ENCODE measurements at places on chromosomes 16 and 17.

GRCh38 chr17:50026837-50027171 lies 29.1 kb upstream of the ITGA3 start:
- DNase-seq, result no peak

- DNase-seq, result no peak
Measured at GRCh38 chr16:12876778-12877177, 24.6 kb upstream of the SHISA9 start.

GRCh38 chr17:63997341-63998048 lies 656 bp upstream of the PRR29 start:
- no peak for DNase-seq

- no peak for DNase-seq
Measured at GRCh38 chr17:34401165-34401564, 38.1 kb upstream of the CCL1 start.

DNA sequence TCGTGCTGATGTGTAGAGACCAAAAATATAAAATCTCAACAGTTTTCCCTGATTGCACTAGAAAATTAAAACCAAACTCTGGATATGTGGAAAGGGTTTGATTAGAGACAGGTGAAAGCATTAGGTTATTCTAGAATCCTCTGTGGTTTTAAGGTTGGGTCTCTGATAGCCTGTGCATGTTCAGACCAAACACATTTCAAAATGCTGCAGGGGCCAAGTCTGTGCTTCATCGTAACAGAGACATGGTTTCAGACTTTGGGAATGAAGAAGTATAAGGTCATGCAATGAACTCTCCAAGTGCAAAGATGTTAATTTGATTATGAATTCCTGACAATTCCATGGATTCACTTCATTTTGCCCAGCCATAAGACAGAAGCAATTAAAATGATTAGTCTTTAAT lies 261.0 kb upstream of the KCNJ16 start:
- DNase-seq, result no peak

- DNase-seq, result no peak
Measured at GRCh38 chr16:84434800-84435199, 66.5 kb downstream of the ATP2C2 start.

- DNase-seq, result no peak
Measured at GRCh38 chr17:29210879-29211278, 30.7 kb upstream of the MYO18A start.

- no peak for DNase-seq
Measured at GRCh38 chr17:80504686-80505413, 28.4 kb upstream of the NPTX1 start.

DNA sequence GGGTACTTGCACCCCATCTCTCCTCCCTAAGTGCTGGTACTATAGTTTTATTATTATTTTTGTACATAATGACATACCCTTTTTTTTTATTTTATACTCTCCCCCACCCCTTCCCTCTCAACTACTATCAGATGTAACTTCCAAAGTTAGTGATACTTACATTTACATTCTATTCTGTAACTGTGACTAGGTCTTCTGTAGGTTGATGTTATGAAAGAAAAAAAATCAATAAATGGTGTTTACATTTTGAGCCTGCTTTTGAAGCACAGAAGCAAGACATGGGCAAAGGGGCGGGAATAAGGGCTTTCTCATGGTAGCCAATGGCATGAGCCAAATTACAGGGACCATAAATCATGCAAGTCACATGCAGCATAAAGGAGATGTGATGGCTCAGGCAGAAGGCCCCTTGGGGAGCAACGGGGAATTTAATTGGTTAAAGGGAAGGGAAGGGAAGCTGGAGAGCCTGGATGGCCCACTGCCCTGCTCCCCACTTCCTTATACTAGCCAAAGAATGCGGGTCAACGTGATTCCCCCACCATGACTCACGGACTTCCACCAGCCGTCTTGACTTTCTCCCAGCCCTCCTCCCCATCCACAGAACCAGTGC lies 2.4 kb upstream of the ACSF2 start:
- peak; percentile 44 for DNase-seq

DNA sequence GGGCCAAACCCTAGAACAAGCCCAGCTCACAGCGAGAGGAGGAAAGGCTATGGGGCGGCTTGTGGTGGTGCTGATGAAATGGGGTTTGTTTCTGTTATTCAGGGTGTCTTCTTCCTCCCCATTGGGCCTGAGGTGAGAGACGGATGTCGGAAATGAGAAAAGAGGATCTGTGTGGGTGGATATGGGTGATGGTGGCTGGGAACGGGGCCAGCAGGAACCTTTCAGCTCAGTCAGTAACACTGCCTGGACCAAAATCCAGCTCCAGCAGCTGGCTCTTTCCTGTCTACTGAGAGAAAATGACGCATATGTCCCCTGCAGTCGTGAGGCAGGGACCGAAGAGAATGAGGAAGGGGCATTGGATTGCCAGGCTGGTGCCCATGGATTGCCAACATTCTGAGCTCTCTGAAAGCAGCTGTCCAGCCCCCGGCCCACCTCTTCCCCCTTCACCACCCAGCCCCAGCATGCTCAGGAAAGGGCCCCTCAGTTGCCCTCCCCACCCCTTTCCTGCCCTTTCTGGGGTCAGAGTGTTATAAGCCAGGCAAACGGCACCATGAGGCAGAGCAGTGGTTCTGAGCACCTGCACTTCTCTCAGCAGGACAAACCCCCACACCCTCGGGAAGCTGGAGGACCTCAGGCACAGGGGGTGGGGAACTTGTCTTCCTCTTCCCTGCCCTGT lies 4.0 kb downstream of the MYH3 start:
- no peak for DNase-seq

GRCh38 chr16:14186795-14187221 lies 115.7 kb downstream of the MRTFB start:
- DNase-seq, result no peak

DNA sequence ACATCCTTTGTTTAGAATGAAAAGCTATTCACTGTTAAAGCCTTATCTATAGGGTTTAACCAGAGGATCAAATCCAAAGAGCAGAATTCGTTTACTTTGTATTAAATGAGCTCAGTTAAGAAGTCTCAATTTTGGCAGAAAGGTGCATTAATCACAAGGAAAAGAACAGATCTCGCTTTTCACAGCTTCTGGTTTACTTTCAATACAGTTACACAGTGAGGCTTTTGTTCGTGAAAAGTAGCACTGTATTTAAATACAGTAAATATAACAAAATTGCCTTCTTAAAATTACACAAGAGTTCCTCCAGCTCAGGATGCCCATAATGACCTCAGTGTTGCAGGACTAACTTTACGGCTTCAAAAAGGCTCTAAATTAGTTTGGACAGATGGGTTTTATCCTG lies 669.1 kb upstream of the SALL1 start:
- no peak for DNase-seq

- DNase-seq, result no peak
Measured at GRCh38 chr17:82956726-82957468, 117.1 kb upstream of the ZNF750 start.

DNA sequence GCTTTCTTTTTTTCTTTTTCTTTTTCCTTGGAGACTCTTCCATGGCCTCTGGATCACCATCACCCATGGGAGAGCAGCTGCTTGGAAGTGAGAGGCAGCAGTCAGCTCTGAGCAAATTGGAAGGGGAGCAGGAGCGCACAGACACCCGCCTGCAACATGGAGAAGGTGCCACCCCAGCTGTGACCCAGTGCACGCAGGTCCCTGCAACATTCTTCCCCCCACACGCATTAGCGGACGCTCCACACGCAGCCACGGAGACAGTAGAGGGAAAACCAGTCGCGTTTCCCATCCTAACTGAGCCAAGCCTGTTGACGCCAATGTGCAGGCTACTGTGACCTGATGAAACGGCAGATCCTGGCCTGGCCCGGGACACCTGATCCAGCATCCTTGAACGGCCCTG lies 20.4 kb upstream of the CYTH1 start:
- no peak for DNase-seq

DNA sequence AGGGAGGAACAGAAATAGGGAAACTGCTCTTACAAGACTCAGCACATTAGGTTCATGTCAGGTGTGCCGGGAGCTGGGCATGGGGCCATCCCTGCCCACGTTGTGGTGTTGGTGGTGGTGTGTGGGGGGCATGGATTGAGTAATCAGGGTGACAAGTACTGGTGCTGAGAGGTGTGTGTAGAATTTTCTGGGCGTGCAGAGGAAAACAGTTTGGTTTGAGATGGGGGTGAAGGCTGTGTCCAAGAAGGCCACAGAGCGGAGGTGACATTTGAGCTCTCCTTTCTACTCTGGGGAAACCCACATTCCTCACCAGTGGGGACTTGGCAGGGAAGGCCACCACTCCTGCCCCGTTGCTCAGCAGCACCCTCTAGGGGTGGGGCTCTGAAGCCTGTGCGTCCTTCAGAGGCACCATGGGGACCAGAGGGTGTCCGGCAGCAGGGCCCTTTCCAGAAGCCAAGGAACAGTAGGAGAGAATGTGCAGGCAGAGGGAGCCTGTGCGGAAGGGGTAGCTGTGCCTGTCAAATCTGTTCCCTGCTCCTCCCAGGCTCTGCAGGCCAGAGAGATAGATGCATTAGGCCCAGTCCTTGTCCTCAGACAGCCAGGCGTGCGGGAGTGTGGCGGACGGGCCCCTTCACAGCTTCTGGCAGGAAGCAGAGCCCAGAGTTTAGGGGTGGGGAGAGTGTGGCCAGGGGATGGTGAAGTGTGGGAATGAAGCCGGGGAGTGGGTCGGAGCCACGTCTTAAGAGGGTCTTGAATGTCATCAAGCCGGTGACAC lies 48.7 kb upstream of the GSE1 start:
- no peak for DNase-seq

- no peak for DNase-seq
Measured at GRCh38 chr17:28384281-28385036, 13.0 kb downstream of the SARM1 start.

- DNase-seq, result no peak
Measured at GRCh38 chr16:63050391-63050790, 1014.2 kb upstream of the CDH8 start.

DNA sequence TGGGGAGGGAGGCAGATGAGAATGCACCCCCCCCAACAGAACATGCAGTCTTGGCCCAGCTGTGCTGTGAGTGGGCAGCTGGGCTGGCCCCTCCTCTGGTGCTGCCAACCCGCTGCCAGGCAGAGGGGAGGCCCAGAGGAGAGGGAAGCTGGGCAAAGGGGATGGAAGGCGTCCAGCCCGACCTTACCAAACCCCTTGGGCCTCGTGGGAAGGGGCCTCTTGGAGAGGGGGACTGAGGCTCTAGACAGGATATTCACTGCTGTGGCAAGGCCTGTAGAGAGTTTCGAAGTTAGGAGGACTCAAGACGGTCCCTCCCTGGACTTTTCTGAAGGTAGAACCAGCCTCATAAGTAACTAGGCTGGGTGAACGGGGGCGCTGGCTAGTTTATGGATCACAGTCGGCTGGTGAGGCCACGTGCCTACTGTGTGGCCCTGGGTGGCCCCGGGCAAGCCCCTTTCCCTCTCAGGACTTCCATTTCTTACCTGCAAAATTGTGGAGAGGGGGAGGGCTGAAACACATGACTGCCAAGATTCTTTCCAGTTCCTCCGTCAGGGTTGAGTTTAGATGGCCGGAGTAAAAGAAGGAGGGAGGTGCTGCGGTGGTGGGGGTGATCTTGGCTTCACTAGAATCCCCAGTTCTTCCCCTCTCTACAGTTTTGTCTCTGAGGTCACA lies 857 bp upstream of the STAT5A start:
- DNase-seq, result no peak

GRCh38 chr17:15332338-15332737 lies 9.1 kb downstream of the TEKT3 start:
- DNase-seq, result no peak

DNA sequence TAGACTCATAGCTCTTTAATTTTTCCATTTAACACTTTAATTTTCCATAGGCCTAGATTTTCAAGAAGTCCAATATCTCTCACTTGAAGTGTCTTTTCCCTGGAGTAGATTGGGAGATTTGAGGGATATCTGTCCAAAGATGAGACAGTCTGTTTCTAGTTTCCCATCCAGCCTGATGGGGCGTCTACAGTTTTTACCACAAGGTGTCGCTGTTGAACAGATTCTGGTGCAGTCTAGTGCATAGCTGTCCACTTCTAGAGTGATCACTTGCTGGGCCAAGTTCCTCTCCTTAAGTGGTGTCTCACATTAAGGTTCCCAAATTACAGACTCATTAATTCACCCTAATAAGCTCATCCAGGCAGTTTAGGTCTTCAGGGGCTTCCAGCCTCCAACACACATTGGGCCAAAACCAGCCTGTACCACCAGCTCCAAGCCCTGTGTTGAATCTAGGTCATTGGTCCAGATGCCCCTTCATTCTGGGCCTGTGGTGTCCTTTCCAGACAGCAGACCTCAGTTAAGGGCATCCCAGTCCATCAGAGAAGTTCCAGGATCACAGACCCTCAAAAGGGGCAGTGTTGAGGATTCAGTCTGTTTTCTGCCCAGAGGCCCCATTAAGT lies 9.4 kb downstream of the SNX20 start:
- DNase-seq, result no peak

DNA sequence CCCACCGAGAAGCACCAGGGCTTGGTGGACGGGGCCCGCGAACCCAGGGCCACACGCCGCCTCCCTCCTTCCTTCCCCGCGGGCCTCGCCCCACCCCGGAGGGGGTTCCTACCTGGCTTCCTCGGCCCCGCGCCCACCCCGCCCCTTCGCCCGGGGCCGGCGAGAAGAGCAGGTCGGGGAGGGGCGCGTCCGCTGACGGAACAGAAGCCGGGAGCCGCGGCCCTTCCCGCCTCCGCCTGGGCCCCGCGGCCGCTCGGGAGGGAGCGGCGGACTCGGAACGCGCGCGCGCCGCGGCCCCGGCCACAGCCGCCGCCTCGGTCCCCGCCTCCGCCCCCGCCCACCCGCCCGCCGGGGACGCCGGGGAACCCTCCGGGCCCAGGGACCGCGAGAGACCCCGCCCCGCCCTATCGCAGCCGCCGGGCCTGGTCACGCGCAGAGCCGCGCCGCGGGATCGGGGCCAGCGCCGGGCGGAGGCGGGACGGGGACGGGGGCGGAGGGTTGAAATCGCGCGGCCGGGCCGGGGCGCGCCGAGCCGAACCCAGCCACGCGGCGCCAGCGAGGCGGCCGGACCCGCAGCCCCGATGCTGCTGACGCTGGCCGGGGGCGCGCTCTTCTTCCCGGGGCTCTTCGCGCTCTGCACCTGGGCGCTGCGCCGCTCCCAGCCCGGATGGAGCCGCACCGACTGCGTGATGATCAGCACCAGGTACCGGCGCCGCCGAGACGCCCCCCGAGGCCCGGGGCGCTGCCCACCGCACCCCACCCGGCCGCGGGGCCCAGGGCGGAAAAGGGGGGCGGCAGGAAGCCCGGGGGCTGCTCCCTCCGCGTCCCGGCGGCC lies at the start of gene TLCD3A:
TLCD3A (plus strand) TSS at position 530 of the 835 bp plus-strand sequence; CDS start at position 582, 52 bp downstream.
- no peak for DNase-seq

GRCh38 chr16:85085721-85086120 lies 26.6 kb downstream of the CIBAR2 start:
- DNase-seq, result no peak

- no peak for DNase-seq
Measured at GRCh38 chr16:89422527-89422904, 67.8 kb downstream of the ANKRD11 start.

GRCh38 chr17:13346996-13347762 lies 254.6 kb downstream of the HS3ST3A1 start:
- DNase-seq, result peak; percentile 82

DNA sequence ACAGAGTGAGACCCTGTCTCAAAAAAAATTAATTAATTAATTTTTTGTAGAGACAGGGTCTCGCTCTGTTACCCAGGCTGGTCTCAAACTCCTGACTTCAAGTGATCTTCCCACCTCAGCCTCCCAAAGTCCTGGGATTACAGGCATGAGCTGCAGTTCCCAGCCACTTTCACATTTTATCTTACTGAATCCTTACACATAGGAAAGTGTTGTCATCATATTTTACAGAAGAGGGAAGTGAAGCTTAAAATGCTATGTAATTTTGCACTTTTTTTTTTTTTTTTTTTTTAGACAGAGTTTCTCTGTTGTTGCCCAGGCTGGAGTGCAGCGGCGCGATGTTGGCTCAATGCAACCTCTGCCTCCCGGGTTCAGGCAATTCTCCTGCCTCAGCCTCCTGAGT lies 21.1 kb upstream of the ZNF629 start:
- DNase-seq, result no peak

- DNase-seq, result no peak
Measured at GRCh38 chr16:57612494-57612893, 15.9 kb upstream of the ADGRG1 start.
